ENCODE measurements at places on chromosomes 12 and 14.

DNA sequence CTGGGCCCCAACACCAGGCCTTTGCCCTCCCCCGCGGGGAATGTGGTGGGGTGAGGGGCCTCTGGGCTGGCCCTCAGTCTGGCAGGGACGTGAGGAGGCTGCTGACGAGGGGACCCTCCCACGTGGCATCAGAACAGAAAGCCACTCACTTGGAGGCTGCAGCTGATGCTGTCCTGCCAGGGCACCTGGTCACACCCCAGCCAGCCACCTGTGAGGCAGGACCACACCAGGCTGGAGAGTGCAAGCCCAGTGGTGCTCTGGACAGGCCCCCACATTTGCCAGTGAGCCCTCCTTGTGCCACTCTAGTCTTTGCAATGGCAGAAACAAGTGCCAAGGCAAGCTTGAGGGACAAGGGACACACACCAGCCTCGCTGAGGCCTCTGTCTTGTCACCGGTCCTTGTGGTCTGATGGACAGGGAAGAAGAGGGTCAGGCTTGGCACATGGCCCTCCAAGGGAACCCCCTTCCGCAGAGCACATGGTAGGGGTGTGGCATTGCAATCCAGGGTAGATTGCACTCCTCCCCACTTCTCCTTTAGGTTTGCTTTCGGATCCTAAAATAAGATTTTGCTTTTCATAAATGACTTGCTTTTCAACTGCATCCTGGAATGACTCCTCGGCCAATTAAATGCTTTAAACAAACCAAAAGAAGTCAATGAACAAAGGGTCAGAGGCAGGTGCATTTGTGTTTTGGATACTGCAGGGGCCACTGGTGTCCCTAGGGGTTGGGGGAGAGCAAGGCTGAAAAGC lies 53.7 kb downstream of the CCDC88C start:
- peak; percentile 67 for DNase-seq

GRCh38 chr12:111494676-111495075 lies 89.0 kb downstream of the SH2B3 start:
- DNase-seq, result no peak

- DNase-seq, result no peak
Observed at GRCh38 chr14:32933629-32934072, 5.0 kb upstream of the NPAS3 start.

- DNase-seq, result no peak
Observed at GRCh38 chr14:69392481-69392880, 5.6 kb downstream of the ERH start.

Measured in chondrocyte (in vitro differentiated cells).